Effector CD4-positive, alpha-beta T cell (primary cell): ENCODE measurements at places on chromosomes 12 and 14.

- DNase-seq, result no peak
Measured at GRCh38 chr12:57419495-57419894, 11.3 kb downstream of the R3HDM2 start.

GRCh38 chr14:24232645-24233537, at the start of gene GMPR2:
TSS of gene GMPR2 (plus strand) at chr14:24232929. CDS start at chr14:24233254, 325 bp downstream.
- DNase-seq, result no peak

GRCh38 chr12:32240162-32240561, 133.5 kb downstream of the BICD1 start:
- no peak for DNase-seq

DNA sequence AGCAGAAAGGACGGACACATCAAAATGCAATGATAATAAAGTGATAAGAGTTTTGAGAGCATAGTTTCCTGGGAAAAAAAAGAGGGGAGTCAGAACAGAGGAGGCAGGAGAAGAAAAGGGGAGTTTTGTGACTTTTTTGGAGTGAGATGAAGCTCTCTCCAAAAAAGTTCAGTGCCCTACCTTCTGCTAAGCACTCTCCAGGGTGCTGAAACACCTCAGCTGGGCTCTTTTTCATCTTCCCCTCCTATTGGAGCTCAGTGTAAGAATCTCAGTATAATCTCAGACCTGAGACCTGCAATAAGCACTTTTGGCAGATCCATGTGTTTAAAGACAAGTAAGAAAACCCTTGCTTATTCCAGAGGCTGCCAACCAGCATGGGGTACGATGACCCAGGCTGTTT, 58.9 kb upstream of the SRRM4 start:
- no peak for DNase-seq

GRCh38 chr12:106704081-106704480, 70.4 kb upstream of the RIC8B start:
- DNase-seq, result no peak

GRCh38 chr14:30403791-30404190, 155.2 kb upstream of the G2E3 start:
- no peak for DNase-seq

DNA sequence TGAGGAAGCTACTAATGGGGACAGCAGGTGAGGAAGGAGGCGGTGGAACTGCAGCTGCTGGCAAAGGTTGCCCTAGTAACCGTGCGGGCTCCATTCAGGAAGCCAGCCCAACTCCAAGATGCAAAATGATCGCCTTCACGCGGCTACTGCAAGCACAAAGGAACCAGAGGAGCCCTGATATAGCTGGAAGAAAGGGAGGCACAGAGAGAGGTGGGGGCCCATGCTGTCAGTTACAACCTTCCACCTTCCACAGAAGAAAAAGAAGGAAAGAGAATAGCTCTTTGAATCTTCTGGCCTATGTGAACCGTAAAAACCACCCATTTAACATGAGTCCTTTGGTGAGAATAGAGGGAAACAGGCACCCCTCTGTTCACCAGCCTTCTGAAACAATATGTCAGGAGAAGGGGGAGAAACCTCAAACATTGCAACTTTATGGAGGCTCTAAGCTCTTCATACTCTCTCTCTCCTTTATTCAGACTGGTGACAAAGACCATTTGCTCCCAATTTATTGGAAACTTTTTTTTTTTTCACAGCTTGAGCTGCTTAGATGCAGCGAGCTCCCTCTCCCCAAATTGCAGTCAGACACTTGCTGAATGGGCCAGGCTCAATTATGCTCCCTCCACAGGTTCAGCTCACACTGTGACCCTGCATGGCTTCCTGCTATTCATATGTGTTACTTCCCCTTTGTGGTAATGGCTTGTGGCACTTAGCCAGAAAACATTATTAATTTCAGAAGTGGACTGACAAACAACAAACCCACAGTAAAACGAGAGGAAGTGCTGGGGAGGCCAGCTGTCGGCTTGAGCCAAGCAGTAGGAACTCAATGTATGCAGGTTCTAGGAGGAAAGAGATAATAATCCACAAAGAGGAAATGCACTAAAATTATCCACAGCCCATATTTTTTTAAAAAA, 6.2 kb downstream of the DUSP6 start:
- DNase-seq, result no peak

DNA sequence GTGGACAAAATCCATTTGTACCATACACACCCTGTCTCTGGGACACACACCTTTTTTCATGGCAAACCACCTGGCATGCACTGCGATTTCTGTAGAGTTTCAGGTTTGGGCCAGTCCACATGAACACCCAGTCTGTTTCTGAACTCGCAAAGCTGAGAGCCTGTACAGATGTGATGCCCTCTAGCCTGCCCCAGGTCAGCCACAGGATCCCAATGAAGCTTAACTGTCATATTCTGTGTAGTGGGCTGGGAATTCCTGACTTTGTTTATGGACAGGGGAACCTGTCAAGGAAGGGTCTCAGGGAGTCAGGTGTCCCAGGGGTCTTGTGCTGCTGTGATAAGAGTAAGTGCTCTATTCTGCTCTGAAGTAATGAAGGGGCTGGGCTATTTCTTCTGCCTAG, 39.8 kb downstream of the CPM start:
- no peak for DNase-seq

GRCh38 chr12:94222351-94223084, 74.1 kb downstream of the PLXNC1 start:
- DNase-seq, result no peak

GRCh38 chr12:48000878-48001504, 3.3 kb downstream of the COL2A1 start:
- DNase-seq, result no peak

- peak; percentile 52 for DNase-seq
Measured at GRCh38 chr14:100547633-100548294, 39.5 kb downstream of the BEGAIN start.

- no peak for DNase-seq
Measured at GRCh38 chr12:104546575-104546974, 89.8 kb downstream of the CHST11 start.

GRCh38 chr12:108821407-108822397, 35.7 kb downstream of the SSH1 start:
- DNase-seq, result no peak

DNA sequence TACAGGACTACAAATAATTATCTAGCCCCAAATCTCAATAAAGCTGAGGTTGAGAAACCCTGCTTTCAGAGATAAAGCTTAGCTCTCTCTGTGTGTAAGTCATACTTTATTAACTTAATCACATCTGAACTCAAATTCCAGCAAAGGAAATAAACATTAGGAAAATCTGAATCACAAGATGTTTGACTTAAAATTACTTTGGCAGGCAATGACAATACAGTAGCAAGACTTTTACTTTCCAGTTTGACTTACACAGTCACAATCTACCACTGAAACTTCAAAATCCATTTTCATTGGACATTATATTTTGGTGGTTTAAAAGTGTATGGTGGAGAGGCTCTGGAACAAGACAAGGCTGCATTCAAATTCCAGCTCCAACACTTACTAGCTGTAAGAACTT, 11.4 kb downstream of the TMEM116 start:
- no peak for DNase-seq

DNA sequence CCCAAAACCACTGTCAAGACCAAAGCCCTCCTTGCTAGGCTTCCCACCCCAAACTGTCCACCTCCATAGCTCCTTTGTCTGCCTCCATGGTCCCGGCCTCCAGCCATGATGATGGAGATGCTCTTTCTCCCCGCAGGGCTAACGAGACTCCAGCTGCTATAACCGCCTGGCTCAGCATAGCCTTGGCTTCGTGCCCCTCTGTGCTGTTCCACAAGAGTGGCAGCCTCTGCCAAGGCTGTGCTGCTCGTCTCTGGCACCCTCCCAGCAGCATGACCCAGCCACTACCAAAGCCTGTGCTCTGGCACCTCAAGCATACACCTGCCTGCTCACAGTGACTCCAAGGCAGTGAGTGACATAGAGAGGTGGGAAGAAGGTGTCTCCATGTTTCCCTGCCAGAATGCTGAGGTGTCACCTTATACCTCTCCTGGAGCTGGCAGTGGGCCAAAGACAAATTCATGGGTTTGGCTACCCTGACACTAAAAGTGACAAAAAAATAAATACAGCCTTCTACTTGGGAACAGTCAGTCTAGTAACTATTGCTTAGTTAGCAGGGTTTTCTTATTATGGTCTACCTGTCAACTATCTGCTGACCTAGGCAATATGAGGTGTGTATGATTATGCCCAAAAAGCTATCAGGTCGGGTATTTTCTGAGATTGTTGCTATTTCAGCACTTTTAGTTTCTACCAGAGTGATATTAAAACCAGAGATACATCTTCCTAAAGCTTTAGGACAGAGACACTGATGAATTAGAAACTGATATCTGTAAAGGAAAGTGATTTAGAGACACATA, 16.1 kb upstream of the KRT73 start:
- no peak for DNase-seq

- DNase-seq, result no peak
Measured at GRCh38 chr12:85413266-85413665, 133.2 kb downstream of the ALX1 start.

GRCh38 chr12:91515944-91516694, 333.5 kb upstream of the DCN start:
- DNase-seq, result no peak

DNA sequence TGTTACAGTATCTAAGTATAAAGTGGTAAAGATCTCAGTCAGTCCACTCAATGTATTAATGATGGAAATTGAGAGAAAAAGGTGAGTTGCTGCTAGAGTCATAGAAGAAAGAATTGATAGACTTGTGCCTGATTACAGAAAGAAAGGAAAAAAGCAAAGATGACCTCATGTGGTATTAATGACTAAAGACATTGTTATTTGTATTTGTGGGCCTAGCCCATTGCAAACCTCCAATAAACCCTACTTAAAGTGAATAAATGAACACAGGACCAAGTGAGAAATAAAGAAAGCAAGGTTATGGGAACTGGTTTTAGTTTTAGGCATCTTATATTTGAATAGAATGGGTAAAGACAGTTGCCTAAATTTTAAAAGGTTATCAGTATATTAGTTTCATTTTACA, 105.5 kb downstream of the SYT1 start:
- DNase-seq, result no peak

DNA sequence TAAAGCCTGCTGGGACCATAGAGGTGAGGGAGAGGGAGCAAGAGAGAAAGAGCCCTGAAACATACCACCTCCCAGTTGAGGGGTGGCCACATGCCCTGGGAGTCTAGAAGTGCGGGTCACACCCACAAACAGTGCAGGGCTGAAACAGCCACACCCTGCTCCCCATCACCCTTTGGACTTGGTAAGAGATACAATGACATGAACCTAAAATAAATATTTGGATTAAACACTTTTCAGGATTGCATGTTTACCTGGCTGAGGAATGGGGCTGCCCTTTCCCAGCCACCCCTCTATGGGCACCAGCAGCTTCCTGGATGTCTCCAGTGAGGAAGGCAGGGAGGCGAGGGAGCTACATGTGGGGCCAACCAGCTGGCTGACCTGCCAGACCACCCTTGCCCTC, 39.0 kb upstream of the TC2N start:
- DNase-seq, result no peak

DNA sequence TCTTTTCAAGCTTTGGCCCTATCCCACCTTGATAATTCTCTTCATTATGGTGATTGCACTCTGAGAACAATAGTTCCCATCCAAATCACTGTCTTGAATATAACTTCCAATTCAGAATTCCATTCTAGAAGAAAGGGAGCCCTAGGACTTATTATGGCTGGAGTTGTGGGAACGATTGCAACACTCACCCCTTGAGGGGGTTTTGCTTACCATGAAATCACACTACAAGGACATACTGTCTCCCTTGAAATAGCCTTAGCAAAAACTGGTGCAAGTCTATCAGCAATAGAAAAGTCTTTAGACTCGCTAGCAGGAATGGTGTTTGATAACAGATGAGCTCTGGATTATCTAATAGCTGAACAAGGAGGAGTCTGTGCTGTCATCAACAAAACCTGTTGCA, 31.4 kb upstream of the OXA1L start:
- DNase-seq, result no peak

DNA sequence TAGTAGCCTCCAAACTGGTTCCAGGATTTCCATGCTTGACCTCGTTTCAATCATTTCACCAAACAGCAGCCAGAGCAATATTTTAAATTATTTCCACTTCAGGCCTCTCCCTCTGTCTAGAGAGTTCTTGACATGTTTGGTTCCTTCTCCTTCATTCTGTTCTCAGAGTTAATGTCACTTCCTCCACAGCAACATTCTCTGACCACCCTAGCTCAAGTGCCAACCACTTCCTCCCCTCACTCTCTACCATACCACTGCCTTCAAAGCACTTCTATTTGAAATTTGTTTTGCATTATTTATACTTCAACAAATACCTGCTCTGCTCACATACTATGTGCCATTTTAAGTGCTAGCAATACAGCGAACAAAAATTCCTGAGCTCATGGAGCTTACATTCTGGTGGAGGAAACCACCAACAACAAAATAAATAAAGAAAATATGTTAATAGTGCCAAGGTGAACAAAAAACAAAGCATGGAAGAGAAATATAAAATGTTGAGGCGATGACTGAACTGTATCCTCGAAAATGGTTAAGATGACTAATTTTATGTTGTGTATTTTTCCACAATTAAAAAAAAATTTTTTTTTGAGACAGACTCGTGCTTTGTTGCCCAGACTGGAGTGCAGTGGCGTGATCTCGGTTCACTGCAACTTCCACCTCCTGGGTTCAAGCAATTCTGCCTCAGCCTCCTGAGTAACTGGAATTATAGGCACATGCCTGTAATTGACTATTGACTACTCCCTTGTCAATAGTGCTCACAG, 17.3 kb downstream of the BAZ1A start:
- DNase-seq, result no peak

DNA sequence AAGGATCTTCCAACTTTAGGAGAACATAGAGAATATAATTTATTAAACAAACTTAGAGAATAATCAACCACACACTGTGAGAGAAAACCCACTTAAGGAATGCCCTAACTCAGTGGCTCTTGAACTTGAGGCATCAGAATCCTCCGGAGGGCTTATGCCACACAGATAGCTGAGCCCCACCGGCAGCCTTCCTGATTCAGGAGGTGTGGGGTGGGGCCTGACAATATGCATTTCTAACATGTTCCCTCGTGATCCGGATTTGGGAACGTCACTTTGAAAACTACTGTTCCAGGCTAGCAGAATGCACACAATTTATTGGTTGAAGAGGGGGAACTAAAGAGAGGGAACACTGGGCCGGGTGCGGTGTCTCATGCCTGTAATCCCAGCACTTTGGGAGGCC, 2.0 kb upstream of the SOAT2 start:
- DNase-seq, result no peak

- DNase-seq, result no peak
Measured at GRCh38 chr12:47739979-47740378, 14.7 kb upstream of the ENDOU start.

GRCh38 chr14:98623788-98624415, 648.1 kb downstream of the BCL11B start:
- no peak for DNase-seq

- no peak for DNase-seq
Measured at GRCh38 chr12:69338120-69338859, 9.9 kb upstream of the LYZ start.

DNA sequence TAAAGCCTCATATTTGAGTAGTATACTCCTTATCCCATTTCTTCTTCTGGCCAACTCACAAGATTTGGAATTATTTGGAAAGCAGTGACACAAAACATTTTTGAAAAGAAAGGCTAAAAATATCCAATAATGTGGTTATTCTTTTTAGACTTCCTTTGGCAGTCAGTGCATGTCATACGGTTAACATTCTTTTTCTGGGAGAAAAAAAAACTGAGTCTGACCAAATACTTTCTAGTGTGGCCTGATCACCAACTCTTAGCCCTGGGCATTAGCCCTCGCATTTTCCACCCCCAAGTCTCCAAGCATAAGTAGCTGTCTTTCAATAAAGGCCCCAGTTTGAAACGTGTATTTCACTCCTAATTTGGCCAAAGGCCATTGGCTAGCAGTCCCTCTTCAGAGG, 5.9 kb downstream of the RASSF3 start:
- no peak for DNase-seq
